ENCODE measurements at places on chromosomes 6 and 20. TPM values are rescaled to one million over a fixed set of nuclear protein-coding genes. Genes with fewer than 3 reads are reported as not detected.

DNA sequence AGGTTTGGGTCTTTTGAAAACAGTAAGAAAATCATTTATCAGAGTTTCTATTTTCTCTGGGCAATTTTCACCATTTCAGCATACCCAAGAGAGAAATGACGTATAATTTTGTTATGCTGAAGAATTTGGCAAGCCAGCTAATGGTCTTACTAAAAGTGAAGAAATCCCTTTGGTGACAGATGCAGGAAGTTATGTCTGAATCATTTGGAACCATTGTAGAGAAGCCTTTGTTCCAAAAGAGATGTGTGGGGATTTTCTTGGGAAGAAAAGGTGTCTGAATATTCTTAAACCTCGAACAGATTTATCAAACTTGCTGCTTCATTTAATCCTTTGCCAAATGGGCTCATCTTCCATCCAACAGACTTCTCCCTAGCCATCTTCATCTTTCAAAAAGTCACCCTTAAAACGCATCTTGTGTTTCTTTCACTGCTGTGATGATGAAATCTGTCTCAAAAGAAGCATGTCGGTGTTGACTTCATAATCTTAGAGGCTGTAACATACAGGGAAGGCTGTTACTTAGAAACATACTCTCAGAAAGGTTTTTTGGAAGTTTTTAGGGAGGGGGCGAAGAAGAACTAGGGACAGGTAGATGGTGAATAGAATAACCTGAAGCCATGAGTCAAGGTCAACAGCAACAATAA is 39.5 kb downstream of the CITED2 start:
- no peak for DNase-seq

Gene RBM24
- 31.2 TPM for total RNA-seq

GRCh38 chr20:18750735-18751134 is 62.8 kb upstream of the SCP2D1 start:
- no peak for DNase-seq

DNA sequence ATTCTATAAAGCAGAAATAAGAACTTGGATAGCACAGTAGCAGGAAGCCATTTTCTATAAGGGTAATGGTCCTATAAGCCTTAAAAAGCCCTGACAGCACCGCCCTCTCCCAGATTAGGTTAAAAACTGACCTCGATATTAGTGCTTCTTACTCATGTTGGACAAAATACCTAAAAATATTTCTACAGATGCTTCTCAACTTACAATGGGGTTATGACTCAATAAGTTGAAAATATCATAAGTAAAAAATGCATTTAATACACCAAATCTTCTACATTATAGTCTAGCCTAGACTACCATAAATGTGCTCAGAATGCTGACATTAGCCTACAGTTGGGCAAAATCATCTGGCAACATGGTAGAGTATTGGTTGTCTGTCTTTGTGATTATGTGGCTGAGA is 70.3 kb downstream of the SESN1 start:
- no peak for DNase-seq

Gene TRIM10
- 0.31 TPM for total RNA-seq

GRCh38 chr6:31927242-31927862 is at the start of gene C2:
TSS of gene C2 (plus strand) at chr6:31927717. CDS start at chr6:31927753, 36 bp downstream.
- DNase-seq: no peak

GRCh38 chr20:52104546-52105441 is 86.8 kb downstream of the ZFP64 start:
- DNase-seq: no peak

DNA sequence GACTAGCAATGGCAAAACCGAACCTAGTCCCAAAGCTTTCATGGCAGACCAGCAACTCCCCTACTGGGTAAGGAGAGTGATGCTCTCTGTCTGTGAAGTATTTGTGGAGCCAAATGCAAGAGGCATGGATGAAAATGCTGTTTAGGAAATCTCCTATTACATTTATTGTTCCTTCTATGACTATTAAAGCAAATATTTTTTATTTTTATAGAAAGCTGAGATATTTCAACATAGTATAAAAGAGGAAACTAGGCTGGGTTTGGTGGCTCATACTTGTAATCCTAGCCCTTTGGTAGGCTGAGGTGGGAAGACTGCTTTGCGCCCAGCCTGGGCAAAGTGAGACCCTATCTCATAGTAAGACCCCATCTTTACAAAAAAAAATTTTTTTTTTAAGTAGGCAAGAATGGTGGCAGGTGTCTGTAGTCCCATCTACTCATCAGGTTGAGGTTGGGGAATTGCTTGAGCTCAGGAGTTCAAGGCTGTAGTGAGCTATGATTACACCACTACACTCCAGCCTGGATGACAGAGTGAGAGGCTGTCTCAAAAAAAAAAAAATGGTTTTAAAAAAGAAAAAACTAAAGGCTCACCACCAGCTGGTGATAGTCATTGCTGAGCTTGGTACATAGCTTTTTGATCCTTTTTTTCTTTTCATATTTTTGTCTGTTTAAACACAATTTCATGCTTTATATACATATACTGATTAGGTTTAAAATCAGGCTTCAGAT is 11.3 kb downstream of the KDM1B start:
- no peak for DNase-seq

DNA sequence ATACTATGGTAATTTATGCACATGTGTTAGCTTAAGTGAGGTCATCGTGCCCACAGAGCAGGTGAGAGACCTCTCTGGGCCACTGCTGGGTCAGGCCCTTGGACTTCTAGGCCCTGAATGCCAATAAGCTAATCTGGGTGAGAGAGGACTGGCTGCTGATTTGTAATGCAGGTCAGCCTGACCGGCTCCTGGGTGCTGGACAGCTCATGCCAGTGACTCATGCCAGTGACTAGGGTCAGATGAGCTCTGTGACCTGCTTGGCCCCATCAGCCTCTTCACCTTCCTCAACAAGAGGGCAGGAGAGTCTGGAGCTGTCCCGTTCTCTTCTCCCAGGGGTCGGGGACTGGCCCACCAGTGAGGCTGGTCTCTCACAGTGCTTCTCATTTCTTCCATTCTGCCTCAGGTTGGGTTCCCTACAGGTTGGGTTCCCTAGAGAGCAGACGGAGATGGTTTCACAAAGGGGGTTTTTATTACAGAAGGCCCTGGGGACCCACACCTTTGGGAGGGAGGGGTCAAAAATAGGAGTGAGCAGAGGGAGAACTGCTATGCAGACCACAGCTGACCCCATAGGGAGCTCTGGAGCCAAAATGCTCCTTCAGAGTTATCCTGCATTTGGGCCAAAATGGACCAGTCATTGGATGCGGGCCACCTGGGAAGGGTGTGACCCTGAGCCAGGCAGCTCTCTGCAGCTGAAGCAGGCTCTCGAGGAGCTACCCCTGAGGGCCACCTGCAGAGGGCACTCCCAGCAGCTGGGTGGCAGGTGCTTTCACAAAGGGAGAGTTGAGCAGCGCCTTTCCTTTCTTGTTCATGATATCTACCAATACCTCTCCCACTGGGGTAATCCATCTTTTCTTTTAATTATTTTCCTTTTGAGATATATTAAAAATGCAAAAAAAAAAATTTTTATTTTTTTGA is 2.2 kb upstream of the OXT start:
- DNase-seq: no peak

DNA sequence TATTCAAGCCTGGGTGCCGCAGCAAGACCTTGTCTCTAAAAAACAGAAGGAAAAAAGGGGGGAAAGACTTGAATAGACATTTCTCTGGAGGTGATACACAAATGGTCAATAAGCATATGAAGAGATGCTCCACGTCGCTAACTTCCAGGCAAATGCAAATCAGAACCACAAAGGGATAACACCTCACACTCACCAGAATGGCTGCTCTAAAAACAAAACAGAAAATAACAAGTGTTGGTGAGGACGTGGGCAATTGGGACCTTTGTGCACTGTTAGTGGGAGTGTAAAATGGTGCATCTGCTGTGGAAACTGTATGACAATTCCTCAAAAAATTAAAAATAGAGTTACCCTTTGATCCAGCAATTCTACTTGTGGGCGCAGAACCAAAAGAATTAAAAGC is 48.4 kb upstream of the TULP1 start:
- DNase-seq: no peak

GRCh38 chr20:58457083-58457695 is 58.0 kb downstream of the APCDD1L start:
- DNase-seq: no peak

Gene SAPCD1
- 0.31 TPM for total RNA-seq

DNA sequence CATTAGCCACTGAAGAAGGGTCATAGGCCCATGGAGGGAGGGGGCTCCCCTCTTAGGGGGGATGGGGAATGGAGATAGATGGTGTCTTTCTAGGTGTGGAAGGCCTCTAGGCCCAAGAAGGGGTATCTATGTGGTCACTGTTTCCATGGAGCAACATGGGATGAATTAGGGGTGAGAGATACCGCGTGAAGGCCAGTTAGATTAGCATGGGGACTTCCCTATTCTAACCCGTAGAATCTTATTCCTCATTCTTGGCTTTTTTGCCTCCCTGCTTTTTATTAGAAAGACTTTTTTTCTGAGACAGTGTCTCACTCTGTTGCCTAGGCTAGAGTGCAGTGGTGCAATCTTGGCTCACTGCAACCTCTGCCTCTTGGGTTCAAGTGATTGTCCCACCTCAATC is 3.2 kb downstream of the RAB44 start:
- no peak for DNase-seq

DNA sequence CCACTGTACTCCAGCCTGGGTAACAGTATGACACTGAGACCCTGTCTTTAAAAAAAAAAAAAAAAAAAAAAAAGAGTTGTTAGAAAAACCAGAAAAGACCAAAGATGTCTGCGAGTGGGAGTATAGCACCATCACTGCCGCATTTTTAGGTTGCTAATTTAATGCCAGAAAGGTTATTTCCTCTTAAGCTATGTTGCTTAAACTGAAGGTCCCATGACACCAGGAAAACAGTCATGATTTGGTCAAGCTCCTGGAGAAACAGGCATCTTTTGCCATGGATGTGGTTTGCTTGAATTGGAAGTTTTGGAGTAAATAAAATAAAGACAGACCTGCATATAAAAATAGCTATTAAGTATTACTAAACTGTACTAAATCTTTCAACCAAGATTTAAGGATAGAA is 68.3 kb upstream of the TNFRSF21 start:
- DNase-seq: no peak

DNA sequence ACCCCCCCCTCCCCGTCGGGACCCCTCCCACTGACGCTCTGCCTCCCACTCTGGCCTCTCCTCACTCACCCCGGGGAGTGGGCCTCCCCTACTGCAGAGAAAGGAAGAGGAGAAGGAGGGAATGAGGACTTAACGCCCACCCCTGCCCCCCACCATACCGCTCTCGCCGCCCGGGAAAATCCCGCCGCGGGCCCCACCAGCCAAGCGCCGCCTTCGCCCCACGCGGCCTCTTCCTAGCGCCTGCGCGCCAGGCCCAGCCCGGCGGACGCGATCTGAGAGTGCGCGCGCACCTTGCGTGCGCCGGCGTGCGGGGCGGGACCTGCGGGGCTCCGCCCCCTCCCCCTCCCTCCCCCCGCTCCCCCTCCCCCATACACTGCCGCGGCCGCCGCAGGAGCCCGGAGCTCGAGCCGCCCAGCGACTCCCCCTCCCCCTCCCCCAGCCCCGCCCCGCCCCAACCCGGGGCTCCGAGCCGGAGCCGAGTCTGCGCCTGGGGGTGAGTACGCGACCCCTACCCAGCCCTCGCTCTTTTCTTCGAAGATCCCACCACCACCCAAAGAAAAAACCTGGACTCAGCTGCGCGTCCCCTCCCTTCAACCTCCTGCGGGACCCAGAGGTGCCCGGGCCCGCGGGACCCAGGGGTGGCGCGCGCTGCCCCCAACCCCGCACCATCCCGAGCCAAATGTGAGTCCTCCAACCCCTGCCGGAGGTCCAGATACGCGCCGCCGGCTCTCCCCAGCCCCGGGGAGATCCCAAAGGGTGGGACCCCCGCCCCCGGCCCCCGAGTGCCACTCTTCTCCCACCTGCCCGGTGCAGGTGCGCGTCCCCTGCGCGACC is at the start of the genes MRPL14 and TMEM63B:
TSS of gene MRPL14 (minus strand) at position 267 of the 834 bp plus-strand sequence. CDS start 10,841 bp downstream, outside the sequence.
TSS of gene TMEM63B (plus strand) at position 369 of the 834 bp plus-strand sequence. CDS start 7,031 bp downstream, outside the sequence.
- DNase-seq: peak; percentile 78

- no peak for DNase-seq
Measured at GRCh38 chr6:158110986-158111385, 57.1 kb downstream of the SERAC1 start.

GRCh38 chr20:3047486-3048419 is 1.9 kb downstream of the MRPS26 start:
- DNase-seq: no peak

DNA sequence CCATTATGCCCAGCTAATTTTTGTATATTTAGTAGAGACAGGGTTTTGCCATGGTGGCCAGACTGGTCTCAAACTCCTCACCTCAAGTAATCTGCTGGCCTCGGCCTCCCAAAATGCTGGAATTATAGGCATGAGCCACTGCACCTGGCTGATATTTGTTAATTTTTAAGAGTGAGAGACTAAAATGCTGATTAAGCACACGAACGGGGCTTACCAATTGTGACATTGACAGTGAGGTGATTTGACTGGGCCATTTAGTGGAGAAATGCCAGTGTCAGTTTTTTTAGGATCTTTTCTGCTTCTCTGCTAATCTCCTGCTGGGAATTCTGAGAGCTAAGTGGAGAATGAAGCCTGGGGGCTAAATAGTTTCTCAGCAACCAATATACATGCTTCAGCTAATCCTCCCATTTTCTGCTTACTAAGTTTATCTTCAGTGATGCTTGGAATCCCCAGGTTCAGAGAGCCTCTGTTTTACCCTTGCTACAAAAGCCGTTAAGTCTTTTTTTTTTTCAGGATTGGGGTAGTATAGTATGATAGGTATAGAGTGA is 9.8 kb upstream of the DEFB123 start:
- no peak for DNase-seq

Gene FIG4
- total RNA-seq: 42.9 TPM

Gene LY6G5C
- total RNA-seq: 3.1 TPM

- no peak for DNase-seq
Measured at GRCh38 chr6:5305968-5306626, 44.8 kb downstream of the FARS2 start.

GRCh38 chr6:140784573-140784972 is 1348.2 kb upstream of the GJE1 start:
- DNase-seq: no peak

- DNase-seq: no peak
Measured at GRCh38 chr6:24595910-24596525, 50.0 kb downstream of the KIAA0319 start.

Gene APOM
- total RNA-seq: not detected

- no peak for DNase-seq
Measured at GRCh38 chr6:9388596-9388995, 953.3 kb upstream of the SLC35B3 start.

GRCh38 chr20:38197217-38197616 is 32.1 kb upstream of the TGM2 start:
- DNase-seq: no peak

GRCh38 chr20:37439223-37439933 is 81.7 kb upstream of the NNAT start:
- DNase-seq: no peak

GRCh38 chr6:70124882-70125545 is 177.9 kb downstream of the COL9A1 start:
- peak; percentile 26 for DNase-seq

- no peak for DNase-seq
Measured at GRCh38 chr6:24257282-24257681, 100.6 kb downstream of the DCDC2 start.

- DNase-seq: no peak
Measured at GRCh38 chr6:80364149-80364548, 257.7 kb downstream of the BCKDHB start.

Gene ZBTB46
- total RNA-seq: 21.5 TPM

- no peak for DNase-seq
Measured at GRCh38 chr6:43821101-43821886, 51.3 kb downstream of the VEGFA start.

- DNase-seq: no peak
Measured at GRCh38 chr20:41510224-41510623, 108.0 kb downstream of the CHD6 start.

GRCh38 chr6:8525370-8525769 is 90.0 kb upstream of the SLC35B3 start:
- no peak for DNase-seq

Gene FERMT1
- total RNA-seq: 1.4 TPM

- no peak for DNase-seq
Measured at GRCh38 chr6:33781131-33781975, 7.6 kb downstream of the LEMD2 start.

Measured in occipital lobe (tissue), 3 donors.